ENCODE measurements at places on chromosomes 7 and 10.
A peak's percentile ranks its signal among the peaks of the same experiment; 100 is the strongest.

DNA sequence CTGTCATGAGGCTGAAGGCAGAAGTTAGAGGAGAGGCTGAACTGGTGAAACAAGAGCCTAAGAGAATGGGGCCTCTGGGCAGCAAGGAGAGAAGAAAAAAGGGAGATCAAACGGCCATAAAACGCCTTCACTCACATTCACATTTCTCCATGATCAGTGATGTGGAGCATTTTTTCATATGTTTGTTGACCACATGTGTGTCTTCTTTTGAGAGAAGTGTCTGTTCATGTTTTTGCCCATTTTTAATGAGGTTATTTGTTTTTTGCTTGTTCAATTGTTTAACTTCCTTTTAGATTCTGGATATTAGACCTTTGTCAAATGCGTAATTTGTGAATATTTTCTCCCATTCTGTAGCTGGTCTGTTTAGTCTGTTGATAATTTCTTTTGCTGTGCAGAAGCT lies 155.0 kb downstream of the TMEM26 start:
- no peak for DNase-seq

- DNase-seq, result no peak
These were observed 36.1 kb downstream of the DNAJB12 start for GRCh38 chr10:72318418-72319262.

DNA sequence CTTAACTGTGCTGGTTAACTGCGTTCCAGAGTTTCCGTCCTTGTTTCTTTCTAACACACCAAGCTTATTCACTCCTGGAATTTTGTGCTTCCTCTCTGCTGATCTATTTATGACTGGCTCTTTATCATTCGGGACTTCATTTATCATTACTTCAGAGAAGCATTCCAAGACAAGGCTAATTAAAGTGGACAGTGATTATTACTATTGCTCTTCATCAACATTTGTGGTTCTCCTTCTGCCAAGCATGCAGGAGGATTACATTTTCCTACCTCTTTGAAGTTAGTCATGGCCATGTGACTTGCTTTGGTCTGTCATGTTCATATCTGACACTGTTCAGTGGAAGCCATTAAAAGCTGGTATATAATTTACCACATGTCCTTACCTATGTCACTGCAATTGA lies 172.4 kb upstream of the AGR3 start:
- no peak for DNase-seq

- peak; percentile 21 for DNase-seq
These were observed 42.6 kb downstream of the FAM20C start for GRCh38 chr7:234708-235553.

DNA sequence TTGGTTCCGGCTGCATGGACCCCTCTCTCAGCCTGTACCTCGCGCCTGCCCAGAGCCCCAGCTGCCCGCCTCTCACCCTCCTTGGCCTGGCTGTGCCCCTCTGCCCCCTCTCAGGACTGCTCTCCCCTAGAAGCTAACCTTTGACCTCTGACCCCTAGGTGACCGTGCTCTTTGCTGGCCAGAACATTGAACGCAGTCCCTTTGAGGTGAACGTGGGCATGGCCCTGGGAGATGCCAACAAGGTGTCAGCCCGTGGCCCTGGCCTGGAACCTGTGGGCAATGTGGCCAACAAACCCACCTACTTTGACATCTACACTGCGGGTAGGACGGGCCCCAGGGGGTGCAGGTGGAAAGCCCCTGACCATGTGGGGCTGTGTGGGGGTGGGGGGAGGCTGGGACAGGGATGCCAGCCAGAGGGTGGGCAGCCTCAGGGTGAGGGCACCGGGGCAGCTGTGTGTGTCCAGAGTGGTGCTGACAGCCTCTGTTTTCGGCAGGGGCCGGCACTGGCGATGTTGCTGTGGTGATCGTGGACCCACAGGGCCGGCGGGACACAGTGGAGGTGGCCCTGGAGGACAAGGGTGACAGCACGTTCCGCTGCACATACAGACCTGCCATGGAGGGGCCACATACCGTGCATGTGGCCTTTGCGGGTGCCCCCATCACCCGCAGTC lies 8.0 kb downstream of the FLNC start:
- no peak for DNase-seq

- DNase-seq, result no peak
These were observed 110.2 kb upstream of the FAM20C start for GRCh38 chr7:81926-82756.

- DNase-seq, result peak; percentile 19
These were observed 499.0 kb upstream of the KLF6 start for GRCh38 chr10:4283846-4284610.

DNA sequence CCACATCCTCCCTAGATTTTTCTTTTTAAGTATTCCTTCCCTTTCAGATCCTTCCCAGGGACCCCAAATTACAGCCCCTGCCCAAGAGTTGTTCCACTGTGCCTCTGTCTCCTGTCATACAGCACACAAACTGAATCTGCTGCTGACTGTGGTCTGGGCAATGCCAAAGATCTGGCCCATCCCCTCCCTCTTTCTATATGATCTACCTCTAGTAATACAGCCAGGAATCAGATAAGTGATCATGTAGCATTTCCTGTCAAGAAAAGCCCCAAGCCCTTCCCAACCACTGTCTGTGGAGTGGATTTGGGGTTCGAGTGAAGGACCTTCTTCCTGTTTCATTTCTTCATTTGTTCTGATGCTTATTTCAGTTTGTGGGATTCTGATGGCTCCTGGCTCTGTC lies 6.7 kb downstream of the STX1A start:
- DNase-seq, result no peak

GRCh38 chr7:4020086-4020485 lies 662.0 kb upstream of the FOXK1 start:
- no peak for DNase-seq

GRCh38 chr10:95414844-95415485 lies 124.2 kb upstream of the PDLIM1 start:
- DNase-seq, result no peak

GRCh38 chr10:84237199-84238051 lies 3.9 kb downstream of the LRIT1 start:
- peak; percentile 44 for DNase-seq

- peak; percentile 18 for DNase-seq
These were observed 374.7 kb upstream of the VWC2 start for GRCh38 chr7:49398746-49399145.

GRCh38 chr7:135898226-135898625 lies 78.9 kb downstream of the MTPN start:
- DNase-seq, result no peak

GRCh38 chr7:77466450-77466849 lies 50.3 kb upstream of the GSAP start:
- no peak for DNase-seq

Measured in retina (tissue), 1 donor.